Transverse colon (tissue), 4 donors: ENCODE measurements at places on chromosomes 7 and 10. TPM values are rescaled to one million over a fixed set of nuclear protein-coding genes. Genes with fewer than 3 reads are reported as not detected.

The CALHM2 gene
- 13.4 TPM for total RNA-seq

The PTPN12 gene
- total RNA-seq = 103 TPM

The PBLD gene
- total RNA-seq = 87.2 TPM

GRCh38 chr10:98463016-98463415 lies 16.3 kb upstream of the HPS1 start:
- no peak overlapping the region for H3K27ac ChIP-seq
- no peaks in the 10 kb centered on the region for H3K27me3 ChIP-seq
- DNase-seq = no peak
- H3K4me3 ChIP-seq = no peak overlapping the region
- peaks cover 9% of the 10 kb centered on the region for H3K4me1 ChIP-seq

DNA sequence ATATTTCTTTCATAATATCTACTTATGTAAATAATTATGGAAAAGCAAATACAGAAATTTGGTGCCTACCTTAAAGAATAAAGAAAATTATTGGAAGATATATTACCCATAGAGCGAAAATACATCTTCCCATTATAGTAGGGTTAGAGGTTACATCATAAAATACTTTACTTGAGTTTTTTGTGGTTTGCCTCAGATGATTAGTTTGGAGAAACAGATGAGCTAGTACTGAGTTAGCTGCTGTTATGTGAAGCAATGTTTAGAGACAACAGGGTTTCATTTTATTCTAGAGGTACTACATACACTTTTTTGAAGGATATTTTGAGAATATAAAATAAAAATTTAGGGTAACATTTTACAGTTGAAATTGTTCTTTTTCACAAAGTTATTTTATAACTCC lies 2.9 kb upstream of the MLLT10 start:
- H3K36me3 ChIP-seq = no peaks in the 10 kb centered on the region
- H3K27ac ChIP-seq = peak overlapping the region; percentile 23
- H3K4me1 ChIP-seq = peaks cover 17% of the 10 kb centered on the region
- DNase-seq = no peak

The PNLIP gene
- total RNA-seq = not detected

GRCh38 chr7:18798088-18798906 lies 302.7 kb downstream of the HDAC9 start:
- no peaks in the 10 kb centered on the region for H3K4me1 ChIP-seq
- DNase-seq = no peak
- H3K36me3 ChIP-seq = no peaks in the 10 kb centered on the region
- H3K27ac ChIP-seq = no peak overlapping the region

DNA sequence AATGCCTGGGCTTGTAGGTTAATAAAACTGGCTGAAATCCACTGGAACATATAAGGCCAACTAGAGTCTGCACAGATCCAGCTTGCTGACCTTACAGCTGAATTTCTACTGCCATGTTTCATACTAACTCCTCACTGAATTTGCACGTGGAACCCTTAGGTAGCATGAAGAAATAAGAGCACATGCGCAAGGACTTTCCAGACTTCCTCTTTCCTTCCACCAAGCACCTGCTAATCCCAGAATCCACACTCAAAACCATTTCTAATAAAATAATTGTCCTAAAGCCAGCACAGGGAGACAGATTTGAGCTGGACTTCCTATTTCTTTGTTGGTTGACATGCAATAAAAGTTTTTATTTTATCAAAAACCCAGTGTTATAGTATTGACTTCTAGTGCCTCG lies 46.8 kb downstream of the NPVF start:
- H3K4me1 ChIP-seq = peaks cover 14% of the 10 kb centered on the region
- H3K4me3 ChIP-seq = no peak overlapping the region
- no peak for DNase-seq
- no peaks in the 10 kb centered on the region for H3K27me3 ChIP-seq
- H3K36me3 ChIP-seq = no peaks in the 10 kb centered on the region

GRCh38 chr7:2892549-2892948 lies 48.4 kb upstream of the GNA12 start:
- H3K36me3 ChIP-seq = no peaks in the 10 kb centered on the region
- H3K4me1 ChIP-seq = no peaks in the 10 kb centered on the region
- H3K27ac ChIP-seq = no peak overlapping the region
- H3K4me3 ChIP-seq = no peak overlapping the region
- H3K27me3 ChIP-seq = peaks cover 21% of the 10 kb centered on the region
- DNase-seq = no peak

GRCh38 chr7:33590916-33591315 lies 314.4 kb upstream of the BMPER start:
- H3K36me3 ChIP-seq = no peaks in the 10 kb centered on the region
- H3K4me3 ChIP-seq = no peak overlapping the region
- H3K27ac ChIP-seq = no peak overlapping the region
- no peak for DNase-seq
- no peaks in the 10 kb centered on the region for H3K4me1 ChIP-seq

The DPYSL4 gene
- total RNA-seq = not detected

- peaks cover 11% of the 10 kb centered on the region for H3K4me1 ChIP-seq
- no peak overlapping the region for H3K27ac ChIP-seq
- no peaks in the 10 kb centered on the region for H3K36me3 ChIP-seq
- no peak for DNase-seq
- H3K27me3 ChIP-seq = no peaks in the 10 kb centered on the region
Measured at GRCh38 chr7:87330316-87330715, 15.1 kb upstream of the CROT start.

- no peak for DNase-seq
- H3K27ac ChIP-seq = peak overlapping the region; percentile 98
- H3K27me3 ChIP-seq = peaks cover 6% of the 10 kb centered on the region
- H3K4me3 ChIP-seq = no peak overlapping the region
- no peaks in the 10 kb centered on the region for H3K36me3 ChIP-seq
Measured at GRCh38 chr10:95287281-95287680, 3.5 kb downstream of the PDLIM1 start.

The MAPK8 gene
- 126 TPM for total RNA-seq

DNA sequence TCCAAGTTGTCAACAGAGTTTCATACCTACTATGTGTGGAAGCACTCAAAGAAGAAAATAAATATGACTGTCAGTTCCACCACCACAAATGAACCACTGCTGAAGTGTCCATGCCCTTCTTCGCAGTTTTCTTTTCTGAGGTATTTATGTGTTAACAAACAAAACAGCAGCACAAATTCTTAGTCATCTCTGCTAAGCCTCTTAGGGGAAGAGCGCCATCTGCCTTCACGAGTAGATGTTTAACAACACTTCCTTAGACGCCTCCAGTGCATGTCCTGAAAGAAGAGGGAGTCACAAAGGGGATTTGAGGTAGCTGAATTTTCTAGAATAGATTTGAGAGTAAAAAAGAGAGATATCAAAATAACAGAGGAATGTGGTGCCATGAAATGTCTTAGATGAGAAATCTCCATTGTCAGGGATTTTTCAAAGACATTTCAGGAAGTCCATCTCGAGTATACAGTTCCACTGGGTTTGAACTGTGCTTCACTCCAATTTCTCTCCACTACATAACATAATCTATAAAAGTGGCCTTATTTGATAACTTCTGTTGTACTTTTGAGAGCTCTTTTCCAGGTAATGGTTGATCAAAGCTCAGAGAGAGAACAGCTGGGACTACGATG lies 775.3 kb upstream of the POM121L12 start:
- H3K4me3 ChIP-seq = no peak overlapping the region
- H3K27me3 ChIP-seq = no peaks in the 10 kb centered on the region
- H3K27ac ChIP-seq = no peak overlapping the region

GRCh38 chr7:25965405-25966123 lies 186.4 kb upstream of the NFE2L3 start:
- no peak overlapping the region for H3K27ac ChIP-seq
- peaks cover 5% of the 10 kb centered on the region for H3K27me3 ChIP-seq
- no peaks in the 10 kb centered on the region for H3K4me1 ChIP-seq
- no peak for DNase-seq
- no peaks in the 10 kb centered on the region for H3K36me3 ChIP-seq
- no peak overlapping the region for H3K4me3 ChIP-seq

DNA sequence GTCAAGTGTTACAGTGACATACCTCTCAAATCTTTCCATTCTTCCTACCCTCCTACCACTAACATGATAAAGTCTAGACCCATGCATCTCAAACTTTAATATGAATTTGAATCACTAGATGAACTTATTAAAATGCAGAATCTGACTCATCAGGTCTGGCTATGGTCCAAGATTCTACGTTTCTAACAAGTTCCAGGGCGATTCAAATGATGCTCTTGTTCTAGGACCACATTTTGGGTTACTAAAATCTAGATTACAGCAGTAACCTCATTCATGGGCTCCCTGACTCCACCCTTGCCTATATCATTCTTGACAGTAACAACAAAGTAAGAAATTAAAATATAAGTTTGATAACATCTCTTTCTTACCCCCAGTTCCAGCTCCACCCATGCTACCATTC lies 124.8 kb upstream of the LSM8 start:
- no peaks in the 10 kb centered on the region for H3K27me3 ChIP-seq
- H3K27ac ChIP-seq = no peak overlapping the region
- H3K36me3 ChIP-seq = no peaks in the 10 kb centered on the region
- no peaks in the 10 kb centered on the region for H3K4me1 ChIP-seq
- H3K4me3 ChIP-seq = no peak overlapping the region

DNA sequence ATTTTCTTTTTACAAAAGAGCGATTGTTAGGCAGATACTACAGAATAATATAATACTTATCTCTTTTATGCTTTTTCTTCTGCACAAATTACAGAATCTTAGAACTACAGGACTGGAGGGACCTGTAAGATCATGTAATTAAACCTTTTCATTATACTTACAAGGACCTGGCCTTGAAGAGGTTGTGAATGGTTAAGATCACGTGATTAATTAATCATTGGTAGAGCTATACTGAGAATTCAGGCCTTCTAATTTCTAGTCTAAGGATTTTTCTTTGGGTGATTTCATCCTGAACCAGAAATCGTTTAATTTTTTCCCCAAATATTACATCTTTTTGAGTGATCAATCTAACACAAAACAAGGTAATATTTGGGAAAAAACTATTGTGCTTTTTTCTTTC lies 163.8 kb upstream of the SLC26A5 start:
- no peaks in the 10 kb centered on the region for H3K27me3 ChIP-seq
- H3K4me1 ChIP-seq = no peaks in the 10 kb centered on the region
- DNase-seq = no peak
- no peak overlapping the region for H3K27ac ChIP-seq
- no peaks in the 10 kb centered on the region for H3K36me3 ChIP-seq
- no peak overlapping the region for H3K4me3 ChIP-seq

DNA sequence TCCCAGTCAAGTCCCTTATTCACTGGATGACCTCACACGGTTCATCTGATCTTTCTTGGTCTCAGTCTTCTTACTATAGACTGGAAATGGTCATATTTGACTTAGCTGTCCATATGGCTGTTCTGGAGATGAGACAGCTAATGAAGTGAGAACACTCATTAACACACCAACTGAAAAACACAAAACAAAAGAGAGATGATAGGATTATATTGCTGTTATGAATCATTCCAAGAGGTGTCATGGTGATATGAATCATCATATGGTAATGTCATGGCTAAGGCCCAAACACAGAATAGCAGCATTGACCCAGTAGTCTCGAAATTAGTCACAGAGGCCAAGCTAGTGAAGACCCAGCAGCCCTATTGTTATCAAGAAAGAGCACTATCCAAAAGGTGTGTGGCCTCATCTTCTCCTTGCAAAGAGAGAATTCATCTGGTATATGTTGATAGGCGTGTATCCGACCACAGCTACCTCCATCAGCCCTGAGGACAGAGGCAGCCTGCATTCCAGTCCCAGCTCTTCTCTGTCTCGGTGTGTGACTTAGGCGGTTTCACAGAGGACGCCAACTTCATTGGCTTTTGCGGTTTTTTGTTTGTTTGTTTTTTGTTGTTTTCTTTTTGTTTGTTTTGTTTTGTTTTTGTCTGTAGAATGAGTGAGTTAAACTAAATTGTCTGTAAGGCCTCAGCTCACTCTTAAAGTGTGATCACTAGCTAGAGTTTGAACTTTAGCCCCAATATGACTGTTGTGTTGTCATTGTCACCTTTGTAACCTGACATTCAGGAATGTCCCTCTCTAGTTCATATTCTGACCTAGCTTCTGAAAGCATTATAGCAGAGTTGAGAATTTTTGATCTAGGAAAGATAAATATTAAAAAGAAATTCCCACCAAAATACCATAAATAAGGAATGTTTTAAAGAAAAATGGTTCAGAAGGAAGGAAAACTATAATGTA lies 97.4 kb upstream of the PDCD4 start:
- peak overlapping the region; percentile 85 for H3K27ac ChIP-seq
- H3K4me1 ChIP-seq = peaks cover 17% of the 10 kb centered on the region
- no peak for DNase-seq
- H3K36me3 ChIP-seq = no peaks in the 10 kb centered on the region

DNA sequence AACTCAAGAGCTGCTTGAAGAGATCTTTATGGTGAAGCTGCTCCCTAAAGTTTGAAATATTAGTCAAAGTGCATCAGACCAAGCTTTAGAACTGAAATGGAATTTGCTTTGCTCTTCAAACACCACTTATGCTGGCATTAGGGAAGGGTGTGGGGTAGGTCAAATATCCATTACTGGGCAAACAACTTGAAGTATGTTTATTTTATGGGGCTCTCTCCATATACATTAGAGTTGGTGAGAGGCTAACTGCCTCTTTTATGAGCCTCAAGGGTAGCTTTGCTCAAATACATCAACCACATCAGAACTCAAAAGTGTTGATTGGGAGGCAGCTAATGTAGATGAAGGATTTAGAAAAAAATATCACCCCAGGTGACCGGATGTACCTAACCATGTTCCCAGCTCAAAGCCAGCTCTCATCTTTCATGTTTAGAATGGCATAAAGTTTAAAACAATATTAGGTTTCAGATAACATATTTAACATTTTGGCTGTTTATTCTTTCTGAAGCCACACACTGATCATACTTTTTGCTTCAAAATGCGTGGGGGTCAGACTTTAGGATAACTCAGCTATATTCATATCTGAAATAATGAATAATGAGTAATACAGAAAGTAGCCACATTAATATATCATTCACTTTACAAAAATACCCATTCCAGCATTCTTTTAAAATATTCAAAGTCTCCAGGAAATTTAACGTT lies 318.6 kb downstream of the PTEN start:
- no peak overlapping the region for H3K4me3 ChIP-seq
- H3K4me1 ChIP-seq = peaks cover 5% of the 10 kb centered on the region
- DNase-seq = no peak
- no peak overlapping the region for H3K27ac ChIP-seq
- H3K36me3 ChIP-seq = no peaks in the 10 kb centered on the region

- no peak for DNase-seq
- H3K4me3 ChIP-seq = no peak overlapping the region
- no peak overlapping the region for H3K27ac ChIP-seq
- no peaks in the 10 kb centered on the region for H3K4me1 ChIP-seq
Measured at GRCh38 chr7:47302560-47302959, 279.4 kb downstream of the TNS3 start.

DNA sequence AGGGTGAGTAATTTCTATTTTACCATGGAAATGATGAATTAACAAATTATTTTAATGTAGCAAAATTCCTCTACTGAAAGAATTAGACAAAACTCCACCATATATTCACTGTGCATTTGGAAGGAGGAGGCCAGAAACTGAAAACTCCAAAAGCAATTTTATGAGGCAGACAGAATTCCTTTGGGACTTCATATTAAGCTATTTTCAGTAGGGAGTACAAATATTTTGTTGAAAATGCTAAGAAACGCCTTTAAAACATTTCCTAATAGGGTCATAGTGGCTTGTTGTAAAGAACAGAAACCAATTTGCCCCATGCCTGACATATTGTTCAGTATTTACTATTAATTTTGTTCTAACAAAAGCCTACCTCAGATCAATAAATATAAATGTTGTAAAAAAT lies 117.8 kb downstream of the TES start:
- no peaks in the 10 kb centered on the region for H3K36me3 ChIP-seq
- H3K27ac ChIP-seq = peak overlapping the region; percentile 7
- no peak overlapping the region for H3K4me3 ChIP-seq
- no peaks in the 10 kb centered on the region for H3K27me3 ChIP-seq
- DNase-seq = no peak

- DNase-seq = no peak
- H3K4me1 ChIP-seq = no peaks in the 10 kb centered on the region
- H3K36me3 ChIP-seq = no peaks in the 10 kb centered on the region
- no peaks in the 10 kb centered on the region for H3K27me3 ChIP-seq
- no peak overlapping the region for H3K27ac ChIP-seq
Measured at GRCh38 chr7:68717176-68717575, 881.1 kb upstream of the AUTS2 start.
